ENCODE measurements at places on chromosomes 7 and 10.

DNA sequence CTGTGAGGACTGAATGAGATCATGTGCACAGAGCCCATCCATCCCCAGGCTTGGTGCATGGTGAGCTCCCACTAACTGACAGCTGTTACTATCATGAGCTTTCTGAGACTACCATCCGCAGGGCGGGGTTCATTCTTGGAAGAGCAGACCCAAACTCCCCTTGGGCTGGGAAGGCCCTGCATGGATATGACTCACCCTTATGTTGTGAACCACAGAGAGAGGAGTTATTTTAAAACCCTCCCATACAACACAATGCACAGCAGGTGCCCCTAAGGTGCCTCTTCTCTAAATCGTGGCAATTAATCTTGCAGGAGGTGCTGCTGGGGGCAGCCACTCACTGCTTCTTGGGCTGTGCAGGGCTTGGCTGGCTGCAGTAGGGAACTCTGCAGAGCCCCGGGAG is 219.1 kb downstream of the GFRA1 start:
- DNase-seq, result no peak

- no peak for DNase-seq
Measured at GRCh38 chr7:146146831-146147486, 30.4 kb downstream of the CNTNAP2 start.

DNA sequence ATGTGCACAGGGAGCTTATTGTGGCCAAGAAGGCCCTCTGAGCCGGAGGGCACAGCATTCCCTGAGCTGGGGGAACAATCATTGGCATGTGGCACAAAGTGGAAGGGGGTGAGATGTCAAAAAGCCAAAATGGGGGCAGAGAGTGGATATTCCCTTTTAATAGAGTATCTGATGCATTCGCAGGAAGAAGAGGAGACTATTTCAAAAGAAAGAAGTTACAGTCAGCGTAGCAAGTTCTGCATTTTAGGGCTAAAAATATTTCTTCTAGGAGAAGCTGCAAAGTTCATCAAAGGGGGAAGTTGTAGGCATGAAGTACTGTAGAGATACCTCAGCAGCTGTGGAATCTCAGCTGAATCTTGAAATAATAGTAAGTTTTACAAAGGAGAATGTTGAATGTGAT is 136.0 kb upstream of the WDR11 start:
- no peak for DNase-seq

GRCh38 chr10:51371743-51372142 is 297.5 kb downstream of the PRKG1 start:
- DNase-seq, result no peak

DNA sequence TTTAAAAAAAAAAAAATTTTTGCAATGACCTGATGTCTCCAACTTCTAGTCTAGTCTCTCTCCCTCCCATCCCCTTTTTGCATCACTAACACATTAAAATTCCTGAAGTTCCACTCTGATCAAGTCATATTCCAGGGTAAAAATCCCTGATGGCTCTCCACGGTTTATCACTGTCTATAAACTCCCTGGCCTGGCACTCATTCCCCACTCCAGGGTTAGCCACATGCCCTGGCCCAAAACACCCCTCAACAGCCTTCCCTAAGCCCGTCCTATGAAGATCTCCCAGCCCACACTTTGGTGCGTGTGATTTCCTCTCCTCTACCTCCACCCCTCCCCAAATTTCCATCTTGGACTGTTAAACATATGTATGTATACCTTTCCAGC is 125.4 kb downstream of the JAZF1 start:
- DNase-seq, result no peak

GRCh38 chr10:21078410-21079329 is 181.6 kb upstream of the NEBL start:
- no peak for DNase-seq

DNA sequence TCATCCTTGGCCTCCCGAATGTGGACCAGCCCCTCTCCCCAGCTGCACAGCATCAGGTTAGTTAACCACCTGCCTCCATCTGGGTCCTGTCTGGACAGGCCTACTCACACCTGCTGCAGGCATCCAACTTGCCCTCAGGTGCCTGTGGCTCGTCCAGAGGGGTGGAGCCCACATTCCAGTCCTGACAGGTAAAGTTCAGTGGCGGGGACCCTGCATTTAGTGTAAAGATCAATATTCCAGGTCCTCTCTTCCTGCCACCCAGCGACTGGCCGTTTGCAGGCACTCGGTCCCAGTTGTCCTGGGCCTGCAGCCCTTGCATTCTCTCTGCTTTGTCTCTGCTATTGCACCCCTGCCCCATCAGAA is 15.0 kb downstream of the HTRA1 start:
- no peak for DNase-seq

- DNase-seq, result no peak
Measured at GRCh38 chr7:117324960-117325359, 2.1 kb upstream of the WNT2 start.

- DNase-seq, result no peak
Measured at GRCh38 chr7:83020161-83020560, 142.5 kb downstream of the PCLO start.

- DNase-seq, result no peak
Measured at GRCh38 chr7:29193316-29194205, 1.0 kb upstream of the CHN2 start.

DNA sequence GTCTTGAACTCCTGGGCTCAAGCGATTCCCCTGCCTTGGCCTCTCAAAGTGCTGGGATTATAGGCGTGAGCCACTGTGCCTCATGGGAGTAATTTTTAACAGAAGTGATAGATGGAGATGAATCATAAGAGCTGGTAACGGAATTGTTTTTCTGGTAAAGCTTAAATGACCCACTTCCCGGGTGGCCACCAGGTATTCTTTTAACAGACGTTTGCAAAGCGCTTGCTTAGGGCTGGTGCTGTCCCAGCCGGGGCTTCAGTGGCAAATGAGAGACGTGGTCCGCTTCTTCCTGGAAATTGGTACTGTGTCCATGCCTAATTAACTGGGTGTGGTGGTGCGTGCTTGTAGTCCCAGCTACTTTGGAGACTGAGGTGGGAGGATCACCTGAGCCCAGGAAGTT is 23.5 kb downstream of the CAMK1D start:
- no peak for DNase-seq

DNA sequence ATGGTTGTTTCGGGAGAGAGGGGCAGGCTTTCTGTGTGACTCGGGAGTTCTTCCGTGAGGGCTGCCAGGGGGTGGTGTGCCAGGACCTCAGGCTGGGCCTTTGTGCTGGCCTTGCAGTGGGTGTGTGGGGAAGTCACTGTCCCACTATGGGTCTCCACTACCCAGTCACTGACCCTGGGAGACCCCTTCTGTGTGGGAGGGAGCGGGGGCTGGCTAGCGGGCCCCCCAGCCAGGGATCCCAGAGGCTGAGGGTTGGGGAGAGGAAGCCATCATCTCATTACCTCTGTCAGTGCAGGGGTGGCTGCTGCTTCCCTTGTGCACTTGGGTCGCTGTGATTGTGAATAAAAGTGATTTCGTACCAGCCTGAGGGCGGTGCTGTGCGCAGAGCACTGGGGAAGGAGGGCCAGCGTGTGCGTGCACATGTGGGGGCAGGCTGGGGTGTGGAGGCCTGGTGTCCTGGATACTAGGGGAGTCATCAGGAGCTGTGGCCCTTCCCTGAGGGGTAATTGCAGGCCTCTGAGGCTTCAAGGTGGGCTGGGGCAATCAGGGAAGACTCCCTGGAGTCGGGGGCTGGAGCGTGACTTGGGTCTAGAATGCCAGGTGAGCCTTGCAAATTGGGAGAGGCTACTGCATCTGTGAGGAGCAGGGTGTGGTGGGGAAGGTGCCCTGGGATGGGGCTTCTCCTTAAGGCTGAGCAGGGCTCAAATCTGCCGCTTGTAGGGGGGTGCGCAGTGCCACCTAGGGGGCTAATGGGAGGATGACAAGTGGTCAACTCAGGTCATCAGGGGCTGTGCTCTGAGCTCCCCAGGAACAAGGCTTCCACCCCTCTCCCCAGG is 98.9 kb downstream of the NEURL1 start:
- DNase-seq, result peak; percentile 77

DNA sequence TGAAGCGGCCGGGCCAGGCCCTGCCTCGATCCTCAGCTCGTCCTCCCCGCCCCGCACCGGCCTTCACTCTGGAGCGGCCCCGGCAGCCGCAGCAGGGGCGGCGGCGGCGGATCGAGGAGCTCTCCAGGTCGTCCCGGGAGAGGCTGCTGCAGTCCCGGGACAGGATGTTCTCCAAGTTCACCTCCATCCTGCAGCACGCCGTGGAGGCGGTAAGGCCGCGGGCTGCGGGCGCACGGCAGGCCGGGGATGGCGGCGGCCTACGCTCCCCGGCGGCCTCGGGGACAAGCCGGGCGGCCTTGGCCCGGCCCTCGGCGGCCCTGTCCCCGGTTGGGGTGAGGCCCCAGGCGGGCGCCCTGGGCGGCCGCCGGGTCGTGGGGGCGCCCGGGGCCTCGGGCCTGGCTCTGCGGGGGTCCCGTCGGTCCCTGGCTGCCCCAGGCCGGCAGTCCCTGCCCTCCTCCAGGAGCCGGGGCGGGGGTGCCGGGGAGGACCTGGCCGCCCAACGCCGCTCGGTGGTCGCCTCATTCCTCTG is 399 bp downstream of the FHIP2A start:
- no peak for DNase-seq

DNA sequence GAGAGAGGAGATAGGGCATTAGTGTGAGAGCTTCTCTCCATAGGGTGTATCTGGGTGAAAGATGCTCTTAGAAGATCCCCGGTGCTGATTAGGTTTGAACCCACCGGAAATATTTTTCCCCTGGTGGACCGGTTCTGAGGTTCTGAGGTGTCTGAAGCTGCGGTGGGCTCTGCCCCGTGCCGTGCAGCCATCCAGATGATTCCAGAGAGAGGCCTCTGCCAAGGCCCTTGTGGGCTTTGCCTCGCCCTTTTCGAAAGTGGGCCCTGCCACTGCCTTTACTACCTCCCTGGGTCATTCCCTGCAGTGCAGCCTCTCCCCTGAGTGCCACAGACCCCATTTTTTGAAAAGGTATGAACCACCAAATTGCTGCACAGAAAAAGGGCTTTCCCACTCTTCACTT is 2.8 kb downstream of the GIMAP8 start:
- peak; percentile 75 for DNase-seq

DNA sequence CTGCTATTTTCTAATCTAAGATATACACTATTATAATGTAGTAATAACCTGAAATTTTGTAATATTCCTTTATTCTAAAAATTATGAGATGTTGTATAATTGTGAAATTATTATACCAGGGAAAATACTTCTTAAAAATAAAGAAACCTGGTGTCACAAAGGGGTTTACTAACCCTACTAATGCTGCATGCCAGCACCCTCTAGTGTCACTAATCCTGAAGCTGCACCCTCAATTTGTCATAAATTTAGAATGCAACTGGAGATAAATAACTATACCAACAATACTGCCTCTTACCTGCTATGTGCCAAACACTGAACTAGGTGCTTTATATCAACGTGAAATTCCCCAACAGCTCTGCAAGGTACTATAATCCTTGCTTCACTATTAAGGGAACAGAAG is 30.8 kb downstream of the TM9SF3 start:
- no peak for DNase-seq

Data from activated CD8-positive, alpha-beta memory T cell treated with anti-CD3 and anti-CD28 coated beads for 24 hours (primary cell).